ENCODE measurements at places on chromosomes 2 and 18.

GRCh38 chr2:195842932-195843331 is 185.9 kb downstream of the SLC39A10 start:
- no peak for DNase-seq

DNA sequence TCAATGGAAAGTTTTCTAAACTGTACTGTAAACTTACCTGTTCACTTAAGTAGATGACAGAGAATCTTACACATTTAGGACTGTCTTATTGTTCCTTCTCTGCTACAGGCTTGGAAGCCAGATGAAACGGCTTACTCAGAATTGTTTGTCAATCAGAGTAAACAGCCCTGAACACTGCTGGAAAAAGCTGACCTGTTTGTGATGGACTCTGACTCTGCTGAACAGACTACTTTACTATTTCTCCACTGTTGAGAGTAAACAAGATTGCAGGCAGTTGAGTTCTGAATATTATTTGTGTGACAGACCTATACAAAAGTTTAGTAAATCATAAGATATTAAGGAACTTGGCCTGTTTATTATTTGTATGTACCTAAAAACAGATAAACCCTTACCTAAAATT is 99.0 kb downstream of the NOL10 start:
- DNase-seq = no peak

DNA sequence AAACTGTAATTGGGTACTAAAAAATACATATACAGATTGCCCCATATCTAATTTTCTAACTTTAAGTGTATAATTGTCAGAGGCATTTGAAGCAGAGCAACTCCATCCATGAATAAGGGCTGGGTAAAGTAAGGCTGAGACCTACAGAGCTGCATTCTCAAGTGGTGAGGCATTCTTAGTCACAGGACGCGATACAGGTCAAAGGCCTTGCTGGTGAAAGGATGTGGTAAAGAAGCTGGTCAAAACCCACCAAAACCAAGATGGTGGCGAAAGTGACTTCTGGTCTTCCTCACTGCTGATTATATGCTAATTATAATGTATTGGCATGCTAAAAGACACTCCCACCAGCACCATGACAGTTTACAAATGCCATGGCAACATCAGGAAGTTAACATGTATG is 50.0 kb downstream of the SLC8A1 start:
- DNase-seq = no peak

DNA sequence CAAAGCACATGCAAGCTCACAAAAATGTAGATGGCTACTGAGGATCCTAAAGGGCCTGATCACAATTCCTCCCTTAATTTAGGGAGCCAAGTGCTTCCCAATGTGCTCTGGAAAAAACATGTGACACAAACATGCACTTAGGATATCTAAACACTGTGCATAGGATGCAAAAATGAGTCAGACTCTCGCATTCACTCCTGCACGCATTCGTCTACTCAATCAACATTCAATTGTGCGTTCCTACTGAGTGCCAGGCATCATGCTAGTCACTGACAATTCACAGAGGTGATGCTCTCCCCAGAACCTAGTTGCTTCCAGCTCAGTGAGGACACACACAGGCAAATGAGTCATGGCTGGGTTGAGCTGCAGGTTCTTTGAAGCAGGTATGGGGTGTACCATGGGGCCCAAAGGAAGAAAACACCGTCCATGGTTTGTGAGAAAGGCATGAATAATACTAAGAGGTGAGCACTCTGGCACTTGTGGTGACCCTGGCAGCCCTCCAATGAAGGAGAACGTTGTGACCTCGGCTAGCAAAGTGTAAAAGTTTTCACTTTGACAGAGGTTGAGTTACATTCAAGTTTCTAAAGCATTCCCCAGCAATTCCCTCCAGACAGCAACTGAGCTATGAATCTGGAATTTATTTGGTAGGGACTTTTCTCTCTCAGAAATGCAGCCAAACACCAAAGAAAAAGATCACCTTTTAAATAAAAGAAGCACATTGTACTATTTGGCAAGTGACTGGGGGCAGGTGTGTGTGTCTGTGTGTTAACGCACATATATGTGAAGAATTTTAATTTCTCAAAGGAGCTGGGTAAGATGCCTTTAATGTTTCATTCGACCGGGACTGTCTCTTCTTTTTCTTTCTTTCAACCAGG is 173.3 kb downstream of the ALPK2 start:
- DNase-seq = peak; percentile 19

DNA sequence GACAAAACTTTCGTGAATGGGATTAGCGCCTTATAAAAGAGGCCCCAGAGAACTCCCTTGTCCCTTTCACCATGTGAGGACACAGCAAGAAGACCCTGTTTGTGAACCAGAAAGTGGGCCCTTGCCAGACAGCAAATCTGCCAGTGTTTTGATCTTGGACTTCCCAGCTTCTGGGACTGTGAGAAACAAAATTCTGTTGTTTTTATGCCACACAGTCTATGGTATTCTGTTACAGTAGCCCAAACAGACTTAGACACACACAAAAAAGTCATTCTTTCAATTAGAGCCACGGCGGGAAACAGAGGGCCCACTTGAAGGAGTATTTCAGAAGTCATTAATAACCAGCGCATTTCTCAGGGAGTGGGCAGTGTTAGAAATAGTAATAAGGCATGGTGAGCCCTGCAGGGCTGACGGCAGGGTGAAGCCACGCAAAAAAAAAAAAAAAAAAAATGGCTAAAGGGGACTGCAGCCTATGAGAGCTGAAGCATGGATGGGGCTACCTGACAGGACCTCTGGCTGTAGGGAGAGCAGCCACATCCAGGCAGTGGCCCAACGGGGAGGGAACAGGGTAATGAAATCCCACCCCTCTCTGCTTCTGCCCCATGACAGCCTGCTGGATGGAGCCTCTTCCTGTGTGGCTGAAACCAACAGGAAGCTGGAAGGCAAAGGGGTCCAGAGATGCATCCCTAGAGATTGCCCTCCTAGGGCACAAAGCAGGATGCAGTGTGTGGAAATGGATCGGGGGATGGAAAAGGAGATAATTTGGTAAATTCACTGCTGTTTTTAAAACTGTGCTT is 189.3 kb downstream of the KCNS3 start:
- DNase-seq = no peak

DNA sequence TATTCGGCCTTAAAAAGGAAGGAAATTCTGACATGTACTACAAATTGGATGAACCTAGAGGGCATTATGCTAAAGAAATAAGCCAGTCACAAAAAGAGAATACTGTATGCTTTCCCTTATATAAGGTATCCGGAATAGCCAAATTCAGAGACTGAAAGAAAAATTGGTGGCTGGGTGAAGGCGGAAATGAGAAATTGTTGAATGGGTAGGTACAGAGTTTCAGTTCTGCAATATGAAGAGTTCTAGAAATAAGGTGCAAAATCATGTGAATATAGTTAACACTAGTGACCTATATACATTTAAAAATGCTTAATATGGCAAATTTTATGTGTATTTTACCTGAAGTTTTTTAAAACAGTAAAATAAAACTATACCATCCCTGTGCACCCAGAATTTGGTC is 43.1 kb downstream of the RMP24 start:
- DNase-seq = no peak

DNA sequence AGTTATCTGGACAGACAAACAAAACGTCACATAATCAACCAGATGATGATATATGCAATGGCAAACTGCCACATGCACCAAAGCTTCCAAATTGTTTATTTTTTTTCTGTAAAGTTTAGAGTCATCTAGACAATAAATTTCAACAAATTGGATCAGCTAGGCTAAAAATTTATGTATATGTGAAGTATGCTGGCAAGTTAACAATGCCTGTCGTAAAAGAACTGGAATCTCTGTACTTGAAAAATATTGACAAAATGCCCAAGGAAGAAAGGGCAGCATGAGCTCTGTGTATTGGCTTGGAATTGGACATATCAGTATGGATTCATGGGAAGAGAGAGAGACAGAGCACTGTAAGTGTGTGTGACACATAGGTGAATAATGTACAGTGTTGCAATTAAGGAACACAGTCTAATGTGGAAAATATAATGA is 309.8 kb downstream of the ERBB4 start:
- DNase-seq = no peak

GRCh38 chr2:173654161-173654895 is 299.7 kb downstream of the CDCA7 start:
- no peak for DNase-seq

GRCh38 chr18:56983275-56983992 is 163.5 kb upstream of the BOD1L2 start:
- no peak for DNase-seq

GRCh38 chr2:64325852-64326577 is 127.9 kb upstream of the LGALSL start:
- DNase-seq = peak; percentile 40

- no peak for DNase-seq
Measured at GRCh38 chr2:176189681-176190641, 1.5 kb downstream of the HOXD1 start.

GRCh38 chr2:241894056-241894641 is 24.6 kb downstream of the RTP5 start:
- DNase-seq = no peak

DNA sequence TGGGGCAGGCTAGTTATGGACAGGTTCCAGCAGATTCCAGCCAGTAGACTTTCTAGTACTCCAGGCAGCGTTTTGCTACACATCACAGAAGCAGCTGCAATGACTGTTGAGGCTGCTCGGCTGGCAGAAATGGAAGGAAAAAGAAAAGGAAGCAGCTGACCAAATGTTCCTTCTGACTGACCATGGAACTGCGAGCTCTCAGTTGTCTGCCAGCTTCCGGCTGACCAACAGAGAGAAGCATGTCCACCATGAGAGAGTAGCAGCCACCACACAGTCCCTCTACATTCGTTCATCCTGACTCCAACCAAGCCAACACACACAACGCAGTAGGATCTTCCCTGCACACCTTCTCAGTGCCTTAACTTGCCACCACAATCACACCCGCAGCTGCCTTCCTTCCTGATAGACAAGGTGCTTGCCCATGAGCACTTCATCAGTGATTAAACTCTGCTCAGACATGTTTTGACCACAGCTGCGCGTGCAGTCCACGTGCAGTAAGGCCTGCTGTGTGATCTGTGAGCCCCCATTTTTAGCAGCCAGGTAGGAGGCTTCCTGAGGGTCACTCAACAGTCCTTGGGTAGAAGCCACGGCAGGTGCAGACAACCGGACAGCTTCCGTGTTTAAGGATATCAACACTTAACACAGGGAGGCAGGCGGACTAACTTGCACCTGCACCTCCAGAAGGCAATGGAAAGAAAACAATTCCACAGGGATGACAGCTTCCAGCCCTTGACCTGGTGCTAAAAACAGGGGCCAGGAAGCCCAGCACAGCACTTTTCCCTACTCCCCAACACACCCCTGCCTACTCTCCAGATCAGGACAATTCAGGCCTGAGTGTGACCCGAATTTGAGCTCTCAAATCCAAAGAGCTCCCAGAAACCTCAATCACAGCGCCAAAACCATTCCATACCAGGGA is 996 bp downstream of the TGFBRAP1 start:
- DNase-seq = no peak

DNA sequence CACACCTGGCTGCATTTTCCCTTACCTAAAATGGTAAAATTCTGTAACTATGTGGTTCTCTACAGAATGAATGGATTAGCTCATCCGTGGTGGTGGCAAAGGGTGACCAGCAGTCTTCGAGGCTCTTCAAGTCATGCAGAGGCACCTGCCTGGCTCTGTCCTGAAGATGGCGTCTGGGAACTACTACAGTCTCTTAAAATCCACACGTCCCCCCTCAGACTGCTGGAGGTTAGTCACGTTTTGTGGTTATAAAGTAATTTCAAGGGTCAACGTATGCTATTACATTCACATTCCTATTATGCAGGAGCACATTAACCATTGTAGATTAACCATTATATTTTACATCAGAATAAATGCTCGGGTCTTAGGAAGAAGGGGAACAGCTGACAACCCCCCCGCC is 616.7 kb downstream of the GALR1 start:
- DNase-seq = no peak

DNA sequence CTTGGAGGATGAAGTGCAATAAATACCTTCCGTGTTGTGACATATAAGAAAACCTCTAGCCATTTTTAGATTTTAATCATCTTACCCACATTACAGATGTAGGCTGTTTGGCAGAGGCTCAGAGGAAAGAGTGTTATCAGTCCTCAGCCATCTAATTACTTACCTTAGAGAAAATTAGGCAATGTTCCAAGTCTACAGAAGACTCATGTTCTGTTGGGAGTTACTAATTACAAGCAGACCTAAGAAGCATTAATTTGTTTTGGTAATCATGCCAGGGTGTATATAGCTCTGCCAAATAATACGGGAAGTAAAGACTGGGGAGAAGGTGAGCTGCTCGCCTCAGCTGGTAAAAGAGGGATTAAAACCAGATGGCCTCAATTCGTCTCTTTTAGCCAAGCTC is 125.8 kb upstream of the PGAP1 start:
- DNase-seq = no peak

DNA sequence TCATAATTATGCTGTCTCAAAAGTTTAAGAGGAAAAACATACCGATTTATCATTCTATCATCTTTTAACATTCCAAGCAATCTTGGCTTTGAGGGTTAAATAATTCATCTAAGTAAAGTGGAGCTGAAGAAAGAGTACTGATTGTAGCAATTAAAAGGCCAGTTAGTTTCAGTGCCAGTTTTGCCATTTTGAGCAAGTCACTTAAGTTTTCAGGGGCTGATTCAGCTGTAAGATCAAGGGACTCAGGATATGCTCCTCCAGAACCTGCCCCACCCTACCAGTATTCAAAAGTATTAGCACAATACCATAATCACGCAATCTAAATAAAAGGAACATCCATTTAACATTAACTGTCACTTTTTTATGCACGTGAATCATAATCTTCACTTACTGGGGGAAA is 1.9 kb downstream of the SS18 start:
- no peak for DNase-seq

GRCh38 chr2:39525636-39526412 is 88.7 kb upstream of the MAP4K3 start:
- no peak for DNase-seq

GRCh38 chr2:217711188-217711587 is 291.6 kb downstream of the TNS1 start:
- DNase-seq = no peak

GRCh38 chr2:70011786-70012185 is 50.4 kb upstream of the ASPRV1 start:
- no peak for DNase-seq

GRCh38 chr2:10132596-10132995 is 10.1 kb downstream of the RRM2 start:
- DNase-seq = no peak

DNA sequence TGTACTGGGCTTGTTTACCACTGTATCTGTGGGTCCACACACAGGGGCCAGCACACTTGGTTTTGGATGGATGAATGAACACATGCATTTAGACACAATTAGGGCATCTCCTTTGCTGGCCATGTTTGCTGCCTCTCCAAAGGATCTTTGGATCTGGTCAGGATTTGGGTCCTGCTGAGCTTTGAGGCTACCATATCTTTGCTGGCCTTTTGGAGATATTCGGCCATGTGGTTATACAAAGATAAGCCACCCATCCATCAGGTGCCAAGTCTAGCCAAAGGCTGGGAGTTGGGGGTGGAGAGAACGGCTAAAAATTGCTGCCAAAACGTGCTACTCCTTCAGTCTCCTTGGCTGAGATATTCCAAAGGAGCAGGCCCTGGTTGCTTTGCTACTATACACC is 18.2 kb upstream of the FZD7 start:
- DNase-seq = no peak

Data from stimulated activated CD4-positive, alpha-beta T cell treated with anti-CD3 and anti-CD28 coated beads, Interleukin-15, amount 100 ng/mL, for 48 hours (primary cell).